NCI-H345 (cell line): ENCODE measurements at places on chromosomes 5 and 9.
A peak's percentile ranks its signal among the peaks of the same experiment; 100 is the strongest.

- no peak for DNase-seq
Observed at GRCh38 chr5:179530069-179530998, 20.0 kb upstream of the RUFY1 start.

DNA sequence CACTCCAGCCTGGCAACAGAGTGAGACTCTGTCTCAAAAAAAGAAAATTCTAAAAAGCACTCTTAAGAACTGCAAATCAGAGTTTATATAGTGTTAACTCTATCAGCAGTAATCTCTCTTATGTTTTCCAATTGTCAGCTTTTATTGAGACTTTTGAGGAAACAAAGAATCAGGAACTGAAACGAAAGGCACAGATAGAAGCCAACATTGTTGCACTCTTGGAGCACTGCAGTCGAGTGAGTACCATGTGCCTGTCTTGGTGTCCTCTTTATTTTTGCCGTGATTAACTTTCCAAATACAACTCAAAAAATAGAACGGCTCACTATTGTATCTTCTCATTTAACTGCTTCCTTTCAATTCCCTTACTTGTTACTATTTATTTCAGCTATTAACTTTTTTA is 41.7 kb upstream of the LRRC19 start:
- no peak for DNase-seq

DNA sequence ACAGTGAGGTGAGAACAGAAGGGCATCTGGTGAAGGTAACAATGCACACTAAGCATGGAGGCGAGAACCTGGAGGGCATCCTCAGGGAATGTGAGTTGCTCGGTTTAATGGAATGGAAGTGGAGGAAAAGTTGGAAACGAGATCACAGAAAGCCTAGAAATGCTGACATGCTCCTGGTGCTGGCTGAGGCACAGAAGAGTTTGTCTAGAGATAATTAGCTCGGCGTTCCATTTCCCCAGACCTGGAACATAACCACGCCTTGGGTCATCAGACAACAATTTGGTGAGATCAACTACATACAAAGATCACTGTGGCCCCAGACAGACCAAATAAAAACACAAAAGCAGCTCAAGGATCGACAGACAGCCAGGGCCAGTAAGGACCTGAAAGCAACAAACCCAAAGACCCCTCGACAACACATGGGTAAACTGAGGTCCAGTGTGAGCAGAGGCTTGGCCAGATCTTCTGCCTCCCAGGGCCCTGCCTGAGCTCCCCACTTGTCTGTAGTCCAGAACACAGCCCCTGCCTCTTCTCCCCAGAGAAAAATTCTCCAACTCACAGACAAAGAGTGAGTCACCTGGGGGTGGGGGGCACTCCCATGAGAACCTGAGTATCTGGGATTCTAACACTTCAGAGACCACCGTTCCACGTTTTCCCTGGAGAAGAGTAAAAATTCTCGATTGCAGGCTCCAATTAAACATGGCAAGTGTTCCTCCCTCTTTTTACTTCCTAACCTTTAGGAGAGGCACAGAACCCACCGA is 52.5 kb downstream of the SHB start:
- no peak for DNase-seq

DNA sequence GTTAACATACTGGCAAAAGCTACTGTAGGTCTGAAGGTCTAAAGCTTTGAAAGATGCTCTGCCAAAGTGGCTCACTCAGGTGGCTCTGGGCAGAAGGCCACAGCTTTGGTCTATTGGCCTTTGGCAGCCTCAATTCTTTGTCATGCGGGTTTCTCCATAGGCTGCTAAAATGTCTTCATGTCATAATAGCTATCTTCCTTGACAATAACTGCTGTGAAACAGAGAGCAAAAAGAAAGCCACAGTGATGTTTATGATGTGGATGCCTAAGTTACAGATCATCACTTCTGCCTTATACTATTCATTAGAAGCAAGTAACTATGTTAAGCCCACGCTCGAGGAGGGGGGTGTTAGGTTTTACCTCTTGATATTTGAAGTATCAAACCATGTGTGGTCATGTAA is 906.1 kb upstream of the CDH9 start:
- DNase-seq: no peak

DNA sequence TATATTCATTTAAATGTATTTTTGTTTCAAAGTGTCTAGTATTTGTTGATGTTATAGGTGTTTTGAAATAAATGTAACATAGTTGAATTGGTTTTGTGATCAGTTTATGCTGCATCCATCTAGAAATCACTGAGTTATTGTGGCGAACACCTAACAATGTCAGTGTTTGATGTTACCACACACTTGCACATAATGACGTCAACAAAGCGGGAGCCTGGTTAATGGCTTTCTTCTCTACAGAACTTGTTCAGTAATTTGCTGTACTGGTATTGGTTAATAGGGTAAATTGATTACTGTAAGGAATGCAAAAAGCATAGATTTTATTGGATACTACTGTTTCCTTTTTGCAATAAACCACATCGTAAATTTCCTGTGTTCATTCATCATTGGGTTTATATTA is 133.0 kb downstream of the ATG10 start:
- no peak for DNase-seq

- no peak for DNase-seq
Observed at GRCh38 chr9:17025281-17025680, 109.6 kb upstream of the CNTLN start.

GRCh38 chr5:140130949-140131733 is 5.4 kb downstream of the IGIP start:
- DNase-seq: no peak

- DNase-seq: no peak
Observed at GRCh38 chr5:133389066-133389590, 223.2 kb downstream of the FSTL4 start.

GRCh38 chr5:44099643-44100042 is 289.6 kb downstream of the FGF10 start:
- no peak for DNase-seq

GRCh38 chr9:12774861-12775678 is at the start of gene LURAP1L:
LURAP1L (plus strand) TSS chr9:12775020; CDS start chr9:12775716, 696 bp downstream.
- peak; percentile 77 for DNase-seq

DNA sequence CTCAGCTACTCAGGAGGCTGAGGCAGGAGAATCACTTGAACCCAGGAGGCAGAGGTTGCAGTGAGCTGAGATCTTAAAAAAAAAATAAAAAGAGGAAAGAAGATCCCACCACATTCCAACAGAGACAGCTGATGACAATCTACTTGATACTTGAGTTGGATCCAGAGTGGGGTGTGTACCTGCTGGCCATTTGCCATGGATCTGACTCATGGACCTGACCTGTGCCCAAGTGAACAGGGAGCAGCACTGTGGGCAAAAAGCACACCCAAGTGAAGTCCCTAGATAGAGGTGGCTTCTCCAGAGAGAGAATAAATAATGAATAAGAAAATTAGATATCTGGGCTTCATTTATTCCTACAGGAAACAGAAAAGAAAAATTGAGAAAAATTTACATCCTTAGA is 81.2 kb upstream of the MIER3 start:
- DNase-seq: no peak

- no peak for DNase-seq
Observed at GRCh38 chr5:160054047-160054446, 45.1 kb downstream of the TTC1 start.

GRCh38 chr5:99169309-99169708 is 240.5 kb upstream of the CHD1 start:
- no peak for DNase-seq

DNA sequence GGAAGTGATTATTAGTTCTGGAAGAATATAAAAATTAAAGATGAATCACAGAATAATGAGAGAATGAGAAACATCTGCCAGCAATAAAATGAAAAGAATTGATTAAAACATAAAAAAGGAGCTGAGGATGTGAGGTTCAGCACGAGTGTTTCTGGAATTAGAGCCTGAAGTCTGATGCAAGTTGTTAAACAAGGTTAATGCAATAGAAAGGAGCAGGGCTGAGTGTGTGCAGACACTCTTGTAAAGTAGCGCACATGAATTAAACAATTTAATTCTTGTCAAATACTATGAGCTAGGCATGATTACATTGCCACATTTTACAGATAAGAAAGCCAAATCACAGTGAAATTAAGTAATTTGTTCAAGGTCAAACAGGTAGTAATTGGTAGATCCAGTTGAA is 384.2 kb downstream of the TAF11L14 start:
- no peak for DNase-seq

DNA sequence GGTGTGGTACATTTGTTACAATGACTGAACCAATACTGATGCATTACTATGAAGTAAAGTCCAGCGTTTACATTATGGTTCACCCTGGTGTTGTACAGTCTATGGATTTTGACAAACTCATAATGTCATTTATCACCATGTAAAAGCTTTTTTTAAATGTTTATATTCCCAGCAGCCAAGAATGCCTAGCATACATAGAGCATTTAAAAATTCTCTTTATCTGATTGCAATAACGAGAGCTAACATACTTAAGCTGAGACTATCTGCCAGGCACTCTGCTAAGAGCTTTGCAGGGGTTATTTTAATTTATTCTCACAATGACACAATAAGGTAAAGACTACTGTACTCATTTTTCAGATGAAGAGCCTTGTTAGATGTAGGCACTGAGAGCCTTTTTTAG is 24.1 kb downstream of the PRDM6 start:
- DNase-seq: no peak

GRCh38 chr9:98536542-98537173 is 172.1 kb downstream of the GABBR2 start:
- peak; percentile 14 for DNase-seq

GRCh38 chr5:159343295-159344094 is 13.2 kb upstream of the IL12B start:
- no peak for DNase-seq
